Activated naive CD4-positive, alpha-beta T cell treated with anti-CD3 and anti-CD28 coated beads, Interleukin-2, amount 50 U/mL, for 16 hours (primary cell): ENCODE measurements at places on chromosomes 12 and 14.

GRCh38 chr14:53378142-53378541 is 225.0 kb upstream of the DDHD1 start:
- no peak for DNase-seq

DNA sequence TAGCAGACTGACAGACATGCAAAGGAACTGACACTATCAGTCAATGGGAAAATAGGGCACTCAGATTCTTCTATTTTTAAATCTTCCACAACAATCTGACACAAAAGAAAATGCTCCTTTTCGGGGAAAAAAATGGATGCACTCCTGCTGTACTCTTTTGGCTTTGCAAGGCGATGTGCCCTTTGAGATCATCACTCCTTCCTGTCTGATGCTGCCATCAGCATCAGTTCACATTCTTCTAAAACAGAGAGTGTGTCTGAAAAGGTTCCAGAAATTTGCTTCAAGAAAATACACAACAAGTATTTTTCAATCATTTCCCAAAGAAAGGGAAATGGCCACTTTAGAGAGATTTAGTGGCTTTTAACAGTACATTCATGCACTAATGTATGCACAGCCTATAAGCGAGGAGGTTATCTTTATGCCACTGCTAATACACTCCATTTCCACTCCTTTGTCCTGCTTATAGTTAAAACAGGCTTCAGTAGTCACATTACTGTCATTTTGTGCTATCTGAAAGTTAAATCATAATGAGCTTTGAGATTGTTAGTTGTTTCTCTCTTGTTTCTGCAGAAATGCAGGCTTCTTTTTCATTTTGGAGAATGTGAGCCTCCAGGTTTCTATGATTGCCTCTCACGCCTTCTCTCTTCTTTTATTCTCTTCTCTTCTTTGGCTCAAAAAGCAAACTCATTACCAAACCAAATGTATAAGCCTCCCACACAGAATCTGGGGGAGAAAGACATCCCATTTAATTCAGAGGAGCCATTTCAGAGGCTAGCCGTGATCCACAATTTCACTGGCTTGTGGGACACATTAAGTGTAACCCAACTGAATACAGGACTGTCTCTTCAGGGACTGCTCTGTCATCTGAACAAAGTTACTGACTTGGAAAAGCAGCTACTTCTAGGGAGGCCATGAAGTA is 110.9 kb upstream of the CCDC196 start:
- DNase-seq: no peak

GRCh38 chr12:21642707-21643389 is 14.8 kb downstream of the LDHB start:
- DNase-seq: no peak

DNA sequence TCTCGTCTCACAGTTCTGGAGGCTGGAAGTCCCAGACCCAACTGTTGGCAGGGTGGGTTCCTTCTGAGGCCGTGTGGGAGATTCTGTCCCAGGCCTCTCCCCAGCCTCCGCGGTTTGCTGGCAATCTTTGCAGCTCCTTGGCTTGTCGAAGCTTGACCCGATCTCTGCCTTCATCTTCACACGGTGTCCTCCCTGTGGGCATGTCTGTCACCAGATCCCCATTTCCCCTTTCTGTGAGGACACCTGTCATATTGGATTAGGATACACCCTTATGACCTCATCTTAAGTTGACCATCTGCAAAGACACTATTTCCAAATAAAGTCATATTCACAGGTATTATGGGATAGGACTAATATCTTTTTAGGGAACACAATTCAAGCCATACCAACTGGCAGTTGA is 22.6 kb upstream of the LRP1-AS start:
- DNase-seq: no peak

- DNase-seq: peak; percentile 45
Measured at GRCh38 chr12:94172031-94172430, 23.7 kb downstream of the PLXNC1 start.

GRCh38 chr12:104768033-104768432 is 190.1 kb downstream of the SLC41A2 start:
- no peak for DNase-seq

DNA sequence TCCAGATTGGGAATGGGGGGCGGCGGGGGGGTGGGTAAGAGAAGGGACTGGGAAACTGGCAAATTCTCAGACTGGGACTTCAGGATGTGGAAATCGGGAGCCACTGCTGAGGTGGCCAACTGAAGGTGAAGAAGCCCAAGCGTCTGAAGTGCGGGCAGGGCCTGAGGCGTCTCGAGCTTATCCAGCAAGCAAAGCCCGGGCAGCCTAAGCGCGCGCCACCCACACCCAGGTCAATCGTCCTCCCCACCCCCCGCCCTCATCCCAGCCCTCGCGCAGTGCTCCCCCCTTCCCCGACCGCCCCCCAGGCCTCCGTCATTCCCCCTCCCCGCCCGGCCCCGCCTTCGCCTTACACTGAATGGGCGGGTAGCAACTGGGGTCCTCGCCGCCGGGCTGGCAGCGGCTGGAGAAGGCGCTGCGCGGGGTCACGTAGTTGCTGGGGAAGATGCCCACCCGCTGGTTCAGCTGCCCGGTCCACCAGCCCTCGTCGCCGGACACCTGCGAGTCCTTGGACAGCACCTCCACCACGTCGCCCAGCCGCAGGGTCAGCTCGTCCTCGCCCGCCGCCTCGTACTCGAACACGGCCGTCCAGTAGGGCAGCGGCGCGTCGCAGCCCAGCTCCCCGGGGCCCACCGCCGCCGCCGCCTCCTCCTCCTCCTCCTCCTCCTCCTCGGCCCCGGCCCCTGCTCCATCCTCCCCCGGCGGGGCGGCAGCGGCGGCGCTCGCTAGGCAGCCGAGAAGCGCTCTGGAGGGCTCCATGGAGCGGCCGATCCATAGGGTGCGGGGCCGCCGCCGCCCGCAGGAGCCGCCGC is 693 bp downstream of the MAP3K9 start:
- peak; percentile 54 for DNase-seq

GRCh38 chr12:94815958-94816357 is 165.6 kb upstream of the TMCC3 start:
- no peak for DNase-seq

DNA sequence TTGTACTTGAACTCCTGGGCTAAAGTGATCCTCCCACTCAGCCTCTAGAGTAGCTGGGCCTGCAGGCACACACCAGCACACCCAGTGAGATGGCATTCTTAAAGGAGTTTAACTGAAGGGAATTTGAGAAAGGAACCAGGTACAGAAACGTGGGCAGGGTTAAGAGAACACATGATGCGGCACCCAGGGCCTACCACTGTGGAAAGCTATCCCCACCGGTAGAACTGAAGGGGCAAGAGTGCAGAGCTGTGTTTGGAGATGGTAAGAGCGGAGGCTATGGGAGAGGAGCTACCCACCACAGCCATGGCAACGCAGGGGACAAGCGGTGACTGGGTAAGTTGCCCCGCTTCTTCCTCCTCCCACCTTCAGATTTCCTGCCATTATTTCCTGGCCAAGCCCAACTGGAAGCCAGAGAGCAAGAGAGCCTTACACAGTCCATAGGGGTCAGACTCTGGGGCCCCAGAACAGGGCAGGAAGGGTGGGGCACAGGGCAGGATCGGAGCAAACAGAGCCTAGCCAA is 46.5 kb downstream of the SOCS2 start:
- DNase-seq: no peak

DNA sequence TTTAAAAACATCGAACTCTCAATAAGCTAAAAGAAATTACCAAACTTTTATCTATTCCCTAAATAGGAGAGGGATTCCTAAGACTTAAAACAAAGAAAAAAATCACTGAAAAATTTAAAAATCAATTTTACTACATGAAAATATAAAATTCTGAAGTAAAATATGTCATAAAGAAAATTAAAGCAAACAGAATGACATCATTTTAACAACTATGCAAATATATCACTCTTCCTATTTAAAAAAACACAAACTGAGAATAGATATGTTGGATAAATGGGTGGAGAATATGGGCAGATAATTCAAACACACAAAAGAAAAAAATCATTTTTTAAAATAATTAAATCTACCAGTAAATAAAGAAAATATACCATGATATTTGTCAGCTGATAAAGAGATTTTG is 510.0 kb downstream of the BCL11B start:
- DNase-seq: no peak

- DNase-seq: peak; percentile 22
Measured at GRCh38 chr12:118035190-118036041, 18.9 kb downstream of the RFC5 start.

- DNase-seq: no peak
Measured at GRCh38 chr14:75793806-75794205, 132.8 kb downstream of the TTLL5 start.

DNA sequence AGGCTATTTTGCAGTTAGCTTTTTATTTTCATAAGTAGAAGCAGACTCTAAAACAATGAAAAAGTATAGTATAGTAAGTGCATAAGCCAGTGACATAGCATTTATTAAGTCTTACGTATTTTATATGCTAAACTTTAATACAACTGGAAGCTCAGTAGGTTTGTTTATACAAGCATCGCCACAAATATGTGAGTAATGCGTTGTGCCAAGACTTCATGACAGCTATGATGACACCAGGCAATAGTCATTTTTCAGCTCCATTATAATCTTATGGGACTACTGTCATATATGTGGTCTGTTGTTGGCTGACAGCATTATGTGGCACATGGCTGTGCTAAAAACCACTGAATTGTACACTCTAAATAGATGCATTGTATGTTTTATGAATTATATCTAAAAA is 40.3 kb downstream of the SLC38A2 start:
- no peak for DNase-seq

DNA sequence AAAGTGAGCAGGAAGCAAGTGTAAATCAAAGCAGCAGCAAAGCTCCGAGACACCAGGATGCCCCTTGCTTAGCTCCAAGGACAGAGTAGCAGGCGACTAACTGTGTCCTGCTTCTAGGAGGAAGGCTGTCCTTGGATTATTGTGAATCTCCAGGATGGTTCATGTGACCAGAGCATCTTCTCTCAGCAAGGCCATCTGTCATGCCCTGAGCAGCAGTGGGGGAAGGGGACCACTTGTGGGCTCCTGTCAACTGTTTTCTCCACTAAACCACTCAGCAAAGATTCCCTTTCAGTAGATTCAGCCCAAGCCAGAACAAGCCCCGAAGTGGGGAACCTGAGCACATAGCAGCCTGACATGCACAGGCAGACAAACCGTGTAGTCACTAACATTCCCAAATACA is 19.4 kb downstream of the MAP3K9 start:
- no peak for DNase-seq

DNA sequence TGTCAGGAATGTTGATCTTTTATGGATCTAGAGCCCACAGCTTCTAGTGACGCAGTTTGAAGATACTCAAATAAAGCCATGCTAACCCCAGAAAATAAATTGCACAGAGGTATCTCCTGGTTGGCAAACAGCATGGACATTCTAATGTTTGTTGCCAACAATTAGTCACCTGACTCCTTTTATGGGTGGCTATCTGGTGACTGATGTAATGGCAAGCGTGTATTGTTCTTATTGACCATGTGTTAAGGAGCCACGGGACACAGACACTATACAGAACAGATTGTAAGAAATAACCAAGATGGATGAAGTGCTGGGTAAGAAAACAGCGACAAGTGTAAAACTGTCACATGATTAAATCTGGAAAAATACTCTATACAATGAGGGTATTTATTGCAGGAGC is 401.3 kb upstream of the PDE3A start:
- no peak for DNase-seq

- no peak for DNase-seq
Measured at GRCh38 chr12:52849511-52849910, 717 bp upstream of the KRT78 start.

DNA sequence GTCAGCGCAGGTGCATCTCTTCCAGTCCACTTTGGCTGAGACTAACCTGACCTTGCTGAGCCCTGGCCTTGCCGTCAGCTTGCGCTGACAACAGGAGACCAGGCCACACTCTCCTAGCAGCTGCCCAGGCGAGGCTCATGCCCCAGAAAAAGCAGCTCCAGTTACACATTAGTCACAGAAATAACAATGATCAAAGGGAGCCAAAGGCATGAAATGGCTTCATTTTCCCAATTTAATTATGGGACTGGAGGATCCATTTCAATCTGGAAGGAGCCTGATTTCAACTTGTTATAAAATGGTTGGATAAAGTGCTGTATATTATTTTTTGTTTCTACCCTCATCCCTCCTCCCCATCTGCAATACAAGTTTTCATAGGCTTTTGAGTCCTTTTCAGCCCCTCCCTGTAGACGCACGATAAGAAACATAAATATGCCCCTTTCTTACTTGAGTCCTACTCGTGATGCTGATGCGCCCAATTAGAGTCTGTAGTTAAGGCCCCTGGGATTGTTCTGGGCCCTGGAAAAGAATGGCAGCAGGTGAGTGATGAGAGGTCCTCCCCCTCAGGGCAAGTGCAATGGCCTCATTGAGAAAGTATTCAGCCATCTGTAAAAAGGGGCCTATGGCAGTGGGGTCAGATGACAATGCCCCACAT is 376.0 kb downstream of the C12orf75 start:
- no peak for DNase-seq

GRCh38 chr14:92532490-92533163 is 19.0 kb downstream of the RIN3 start:
- no peak for DNase-seq

GRCh38 chr14:51396222-51396815 is 156.3 kb downstream of the TMX1 start:
- DNase-seq: no peak

- DNase-seq: no peak
Measured at GRCh38 chr12:67689385-67689784, 40.8 kb downstream of the DYRK2 start.

GRCh38 chr14:101579372-101580080 is 18.2 kb downstream of the DIO3 start:
- DNase-seq: no peak

DNA sequence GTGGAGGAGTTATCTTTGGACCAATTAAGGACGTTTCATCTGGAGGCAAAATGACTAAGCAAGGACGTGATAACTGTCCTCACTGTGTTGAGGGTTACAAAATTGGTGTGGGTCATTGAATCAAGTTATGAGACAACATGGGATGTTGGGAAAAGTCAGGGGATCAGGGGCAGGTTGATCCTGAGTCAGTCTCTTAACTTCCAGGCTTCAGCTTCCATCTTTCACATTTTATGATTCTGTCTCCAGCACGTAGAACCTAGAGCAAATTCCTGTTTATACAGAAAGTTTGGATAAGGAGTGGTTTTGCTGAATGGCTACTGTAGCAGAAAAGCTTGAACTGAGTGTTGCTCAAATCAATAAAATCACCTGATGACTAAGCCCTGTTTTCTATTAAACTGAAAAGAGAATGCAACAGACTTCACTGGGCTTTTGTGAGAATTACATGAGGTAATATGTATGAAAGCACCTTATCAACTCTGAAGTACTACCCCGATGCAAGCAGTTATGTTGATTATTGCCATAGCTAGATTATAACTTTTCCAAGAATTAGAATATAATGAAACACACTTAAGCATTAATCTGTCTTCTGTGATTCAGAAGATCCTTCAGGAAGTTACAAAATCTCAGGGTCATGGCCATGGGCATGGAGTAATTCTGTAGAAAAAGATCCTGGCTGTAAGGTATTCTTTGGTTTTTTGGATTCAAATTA is 184.8 kb downstream of the ETV6 start:
- no peak for DNase-seq

- no peak for DNase-seq
Measured at GRCh38 chr12:18922851-18923250, 184.9 kb downstream of the CAPZA3 start.

- no peak for DNase-seq
Measured at GRCh38 chr12:106729611-106730010, 44.9 kb upstream of the RIC8B start.

GRCh38 chr12:30573145-30573544 is 122.5 kb downstream of the IPO8 start:
- no peak for DNase-seq

- DNase-seq: no peak
Measured at GRCh38 chr12:92110083-92110640, 35.5 kb downstream of the BTG1 start.

- DNase-seq: no peak
Measured at GRCh38 chr12:93419388-93420034, 22.2 kb downstream of the UBE2N start.
